ENCODE measurements at places on chromosomes 16 and 17.

DNA sequence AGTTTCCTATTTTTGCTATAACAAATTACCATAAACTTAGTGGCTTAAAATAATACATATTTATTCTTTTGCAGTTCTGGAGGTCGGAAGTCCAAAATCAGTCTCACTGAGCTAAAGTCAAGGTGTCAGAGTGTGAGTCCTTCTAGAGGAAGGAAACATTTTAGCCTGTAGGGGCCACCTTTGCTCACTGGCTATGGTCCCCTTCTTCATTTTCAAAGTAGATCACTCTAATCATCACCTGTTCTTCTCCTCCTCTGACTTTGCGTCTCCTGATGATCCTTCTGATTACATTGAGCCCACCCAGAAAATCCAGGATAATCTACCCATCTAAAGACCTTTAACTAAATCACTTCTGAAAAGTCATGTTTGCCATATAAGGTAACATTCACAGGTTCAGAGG, 534.4 kb upstream of the SALL1 start:
- no peaks in the 10 kb centered on the region for H3K27me3 ChIP-seq
- no peak overlapping the region for H3K4me3 ChIP-seq
- no peak overlapping the region for H3K27ac ChIP-seq

DNA sequence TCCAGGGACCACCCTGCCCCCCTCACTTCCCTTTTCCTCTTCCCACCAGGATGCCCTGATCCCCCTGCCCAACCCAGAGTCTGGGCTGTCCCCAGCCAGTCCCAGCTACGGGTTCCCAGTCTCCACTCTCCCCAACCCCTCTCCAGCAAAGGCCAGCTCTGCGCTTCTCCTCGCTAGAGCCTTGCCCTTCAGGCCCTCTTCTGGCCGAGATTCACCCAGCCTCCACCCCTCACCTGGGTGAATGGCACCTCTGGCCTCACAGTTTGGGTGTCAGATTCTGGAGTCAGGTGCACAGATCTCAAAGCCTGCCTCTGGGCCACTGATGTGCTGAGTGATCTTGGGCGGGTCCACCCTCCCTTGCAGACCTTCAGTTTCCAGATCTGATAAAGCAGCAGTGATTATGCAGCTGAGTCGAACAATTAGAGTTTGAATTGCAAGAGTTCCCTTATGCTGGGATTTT, 185.6 kb upstream of the TNRC6C start:
- peak overlapping the region; percentile 48 for H3K4me3 ChIP-seq
- H3K27me3 ChIP-seq: no peaks in the 10 kb centered on the region
- H3K4me1 ChIP-seq: peaks cover 16% of the 10 kb centered on the region
- no peak for DNase-seq

DNA sequence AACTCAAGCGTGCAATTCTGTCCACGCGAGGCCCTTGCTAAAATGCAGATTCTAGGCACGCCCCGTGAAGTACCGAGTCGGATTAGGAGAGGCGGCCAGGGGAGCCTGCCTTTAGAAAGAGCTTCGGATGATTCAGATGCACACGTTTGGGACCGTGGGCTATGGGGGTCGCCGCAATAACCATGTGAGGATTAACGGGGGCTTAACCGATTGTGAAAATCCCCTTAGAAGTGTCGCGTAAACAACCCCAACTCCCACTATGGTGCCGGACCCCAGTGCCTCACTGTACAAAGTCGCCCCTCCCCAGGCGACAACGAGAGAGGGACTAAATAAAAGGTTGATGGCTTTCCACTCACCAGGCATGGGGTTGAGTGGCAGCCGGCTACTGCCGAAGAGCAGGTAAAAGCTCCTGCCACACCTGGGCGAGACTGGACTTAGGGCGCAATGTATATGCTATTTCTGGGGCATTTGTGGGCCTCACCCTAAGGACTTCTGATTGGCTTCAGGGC, 635 bp upstream of the SP2 start:
- peak overlapping the region; percentile 90 for H3K4me3 ChIP-seq
- peak overlapping the region; percentile 98 for H3K27ac ChIP-seq
- peaks cover 22% of the 10 kb centered on the region for H3K36me3 ChIP-seq
- H3K4me1 ChIP-seq: peaks cover 42% of the 10 kb centered on the region
- DNase-seq: no peak

- no peak overlapping the region for H3K4me3 ChIP-seq
- no peak overlapping the region for H3K27ac ChIP-seq
- no peak for DNase-seq
- no peaks in the 10 kb centered on the region for H3K4me1 ChIP-seq
- peaks cover 17% of the 10 kb centered on the region for H3K27me3 ChIP-seq
These were observed 73.3 kb downstream of the IRX5 start for GRCh38 chr16:55003916-55004315.

DNA sequence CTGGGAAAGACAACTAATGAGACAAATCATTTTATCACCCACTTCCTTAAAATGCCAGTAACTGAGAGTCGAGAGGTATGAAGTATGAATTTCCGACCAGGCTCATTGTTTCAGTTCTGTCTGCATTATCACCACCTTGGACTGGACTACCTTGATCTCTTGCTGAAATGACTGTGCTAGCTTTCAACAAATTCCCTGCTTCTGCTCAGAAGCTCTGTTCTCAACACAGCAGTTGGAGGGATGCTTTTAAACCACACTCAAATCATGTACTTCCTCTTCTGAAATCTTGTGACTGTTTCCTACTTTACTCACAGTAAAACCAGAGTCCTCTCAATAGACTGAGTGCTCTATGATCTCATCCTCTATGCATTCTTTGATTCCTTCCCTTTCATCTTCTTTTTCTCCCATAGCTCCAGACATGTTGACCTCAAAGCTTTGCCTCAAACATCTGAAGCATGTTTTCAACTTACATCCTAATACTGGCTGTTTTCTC, 195.8 kb downstream of the KCNJ2 start:
- H3K4me3 ChIP-seq: no peak overlapping the region
- H3K4me1 ChIP-seq: no peaks in the 10 kb centered on the region
- H3K27ac ChIP-seq: no peak overlapping the region
- no peaks in the 10 kb centered on the region for H3K36me3 ChIP-seq
- no peak for DNase-seq
- no peaks in the 10 kb centered on the region for H3K27me3 ChIP-seq

DNA sequence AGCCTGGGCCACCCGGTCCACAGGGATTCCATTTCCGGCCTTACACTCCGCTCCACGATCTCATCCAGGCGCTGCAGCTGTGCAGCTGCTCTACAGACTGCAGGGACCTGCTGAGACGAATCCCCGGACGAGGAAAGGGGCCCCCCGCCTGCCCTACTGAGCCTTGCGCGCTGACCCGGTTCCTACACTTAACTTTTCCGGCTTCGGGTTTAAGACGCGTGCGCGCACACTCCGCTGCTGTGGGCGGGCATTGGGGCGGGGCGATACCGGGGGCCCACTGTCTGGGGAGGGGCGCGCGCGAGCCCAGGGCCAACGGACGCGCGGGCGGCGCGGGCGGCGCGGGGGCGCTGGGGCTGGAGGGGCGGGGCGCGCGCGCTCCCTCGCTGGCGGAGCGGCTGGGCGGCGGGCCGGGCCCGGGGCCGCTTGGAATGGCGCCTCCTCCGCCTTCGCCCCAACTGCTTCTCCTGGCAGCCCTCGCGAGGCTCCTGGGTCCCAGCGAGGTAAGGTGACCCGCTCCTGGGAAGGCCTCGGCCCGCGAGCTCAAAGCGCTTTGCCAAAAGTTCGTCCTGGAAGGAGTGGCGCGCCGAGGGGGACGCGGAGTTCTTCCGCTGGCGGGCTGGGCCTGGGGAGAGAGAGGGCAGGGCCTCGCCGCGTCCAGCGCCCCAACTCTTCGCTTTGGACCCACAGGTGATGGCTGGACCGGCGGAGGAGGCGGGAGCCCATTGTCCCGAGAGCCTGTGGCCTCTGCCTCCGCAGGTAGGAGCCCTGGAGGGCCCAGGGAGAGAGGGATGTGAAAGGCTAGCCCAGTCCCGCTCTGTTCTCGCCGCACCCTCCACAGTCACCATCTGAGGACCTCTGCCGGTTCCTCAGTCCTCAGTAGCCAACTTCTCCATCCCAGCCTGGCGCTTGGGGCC, at the start of gene TP53I13:
Gene TP53I13, plus strand, starts transcription at position 371 of the 914 bp plus-strand sequence. Its CDS starts 58 bp downstream, at position 429.
- H3K27ac ChIP-seq: peak within 1 kb of the TSS; percentile 93
- H3K4me1 ChIP-seq: peaks cover 37% of the 10 kb centered on the region
- peaks cover 15% of the 10 kb centered on the region for H3K36me3 ChIP-seq
- peak within 1 kb of the TSS; percentile 97 for H3K4me3 ChIP-seq
- peak; percentile 54 for DNase-seq

DNA sequence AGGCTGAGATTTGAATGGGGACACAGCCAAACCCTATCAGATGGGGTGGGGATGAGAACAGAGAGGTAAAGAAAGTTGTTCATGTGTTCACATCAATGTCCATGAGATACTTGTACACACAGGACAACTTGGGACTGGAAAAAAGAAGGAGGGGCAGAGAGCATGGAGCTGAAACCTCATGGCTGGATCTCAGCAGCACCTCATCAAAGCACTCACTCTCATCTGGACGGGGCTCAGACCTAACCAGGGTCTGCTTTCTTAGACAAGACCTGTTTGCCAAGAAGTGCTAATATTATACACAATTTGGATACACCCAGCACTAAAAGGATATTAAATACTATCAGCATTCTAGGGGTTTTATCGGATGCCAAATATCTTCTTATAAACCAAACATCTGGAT, 399.8 kb downstream of the SLC39A11 start:
- DNase-seq: no peak
- H3K4me1 ChIP-seq: no peaks in the 10 kb centered on the region
- H3K27me3 ChIP-seq: no peaks in the 10 kb centered on the region
- no peak overlapping the region for H3K27ac ChIP-seq
- no peak overlapping the region for H3K4me3 ChIP-seq

DNA sequence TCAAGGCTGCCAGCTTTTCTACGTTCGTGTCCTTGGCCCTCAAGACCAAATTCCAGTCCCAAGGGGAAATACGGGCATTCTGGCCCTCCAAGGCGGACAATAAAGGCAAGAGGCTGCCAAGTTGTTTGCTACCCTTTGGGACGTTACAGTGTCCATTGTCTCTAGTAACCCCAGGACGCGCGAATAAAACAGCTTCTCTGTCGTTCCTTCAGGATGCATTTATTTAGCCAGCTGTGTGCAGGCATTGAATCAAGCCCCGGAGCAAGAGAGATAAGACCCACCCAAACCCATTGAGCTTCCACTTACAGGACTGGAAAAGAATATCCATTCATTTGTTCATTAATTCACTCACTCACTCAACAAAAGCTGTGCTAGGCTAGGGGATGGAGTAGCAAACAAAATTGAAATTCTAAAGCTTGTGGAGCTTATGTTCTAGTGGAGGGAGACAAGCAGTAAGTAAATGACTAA, 656 bp downstream of the MRPL58 start:
- H3K4me3 ChIP-seq: peak overlapping the region; percentile 90
- DNase-seq: no peak
- no peaks in the 10 kb centered on the region for H3K27me3 ChIP-seq
- H3K4me1 ChIP-seq: peaks cover 31% of the 10 kb centered on the region

GRCh38 chr17:44977065-44977464, 9.0 kb upstream of the C1QL1 start:
- no peak for DNase-seq
- H3K36me3 ChIP-seq: no peaks in the 10 kb centered on the region
- H3K27ac ChIP-seq: no peak overlapping the region

- peaks cover 63% of the 10 kb centered on the region for H3K4me1 ChIP-seq
- no peaks in the 10 kb centered on the region for H3K27me3 ChIP-seq
- peaks cover 13% of the 10 kb centered on the region for H3K36me3 ChIP-seq
These were observed 4.6 kb downstream of the CIITA start for GRCh38 chr16:10881479-10882030.

DNA sequence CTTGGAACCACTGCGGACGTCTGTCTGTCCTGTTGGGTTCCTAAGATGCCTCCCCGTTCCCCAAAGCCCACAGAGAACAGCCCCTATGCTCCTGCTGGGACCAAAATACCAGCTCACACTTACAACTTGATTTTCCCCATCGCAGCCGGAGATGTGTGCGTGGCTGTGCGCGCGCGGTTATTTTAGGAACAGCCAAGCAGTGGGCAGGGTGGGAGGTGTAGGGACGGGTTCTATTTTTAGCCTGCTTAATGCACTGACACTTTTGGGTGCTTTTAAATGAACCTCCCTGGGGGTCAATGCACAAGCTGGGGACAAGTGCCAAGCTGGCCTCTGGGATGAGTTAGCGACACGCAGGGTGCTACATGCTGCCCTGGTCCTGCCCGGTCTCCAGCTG, 74.1 kb downstream of the KLHDC4 start:
- H3K4me1 ChIP-seq: peaks cover 5% of the 10 kb centered on the region
- no peak overlapping the region for H3K4me3 ChIP-seq
- DNase-seq: no peak
- H3K27ac ChIP-seq: no peak overlapping the region
- H3K36me3 ChIP-seq: peaks cover 13% of the 10 kb centered on the region

DNA sequence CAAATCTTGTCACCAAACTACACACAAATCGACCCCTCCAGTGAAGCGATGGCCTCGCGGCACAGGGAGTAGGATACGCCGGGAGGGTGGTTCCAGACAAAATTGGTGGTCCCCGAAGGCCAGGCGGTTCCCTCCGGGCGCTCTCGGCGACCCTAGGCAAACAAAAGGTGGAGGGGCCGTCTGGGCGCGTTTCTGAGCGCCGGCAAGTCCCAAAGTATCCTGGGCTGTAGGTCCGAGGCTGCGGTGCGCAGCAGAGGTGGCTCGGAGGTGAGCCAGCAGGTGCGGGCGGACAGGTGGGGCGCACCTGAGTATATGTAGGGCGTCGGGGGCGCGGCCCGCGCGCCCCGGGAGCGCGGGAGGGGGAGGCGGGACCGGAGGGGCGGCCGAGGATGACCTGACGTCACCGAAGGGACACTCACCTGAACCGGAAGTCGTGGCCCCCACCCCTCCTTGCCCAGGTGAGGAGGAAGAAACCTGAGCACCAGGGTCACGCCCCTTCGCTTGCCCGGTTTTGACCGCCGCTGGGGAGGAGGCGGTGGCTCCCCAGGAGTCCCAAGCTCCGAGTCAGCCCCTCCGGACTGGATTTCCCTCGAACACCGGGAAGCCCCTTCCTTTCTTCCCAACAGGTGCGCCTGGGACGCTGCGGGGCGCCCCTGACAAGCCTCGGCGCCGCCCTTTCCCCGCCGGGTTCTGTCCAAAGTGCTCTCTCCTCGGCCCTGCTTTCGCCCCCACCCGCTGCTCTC, at the start of gene CLDN7:
Gene CLDN7, minus strand, starts transcription at position 287 of the 743 bp plus-strand sequence. CDS start 435 bp downstream, outside the sequence.
- H3K4me3 ChIP-seq: peak within 1 kb of the TSS; percentile 77
- H3K27me3 ChIP-seq: peaks cover 34% of the 10 kb centered on the region

DNA sequence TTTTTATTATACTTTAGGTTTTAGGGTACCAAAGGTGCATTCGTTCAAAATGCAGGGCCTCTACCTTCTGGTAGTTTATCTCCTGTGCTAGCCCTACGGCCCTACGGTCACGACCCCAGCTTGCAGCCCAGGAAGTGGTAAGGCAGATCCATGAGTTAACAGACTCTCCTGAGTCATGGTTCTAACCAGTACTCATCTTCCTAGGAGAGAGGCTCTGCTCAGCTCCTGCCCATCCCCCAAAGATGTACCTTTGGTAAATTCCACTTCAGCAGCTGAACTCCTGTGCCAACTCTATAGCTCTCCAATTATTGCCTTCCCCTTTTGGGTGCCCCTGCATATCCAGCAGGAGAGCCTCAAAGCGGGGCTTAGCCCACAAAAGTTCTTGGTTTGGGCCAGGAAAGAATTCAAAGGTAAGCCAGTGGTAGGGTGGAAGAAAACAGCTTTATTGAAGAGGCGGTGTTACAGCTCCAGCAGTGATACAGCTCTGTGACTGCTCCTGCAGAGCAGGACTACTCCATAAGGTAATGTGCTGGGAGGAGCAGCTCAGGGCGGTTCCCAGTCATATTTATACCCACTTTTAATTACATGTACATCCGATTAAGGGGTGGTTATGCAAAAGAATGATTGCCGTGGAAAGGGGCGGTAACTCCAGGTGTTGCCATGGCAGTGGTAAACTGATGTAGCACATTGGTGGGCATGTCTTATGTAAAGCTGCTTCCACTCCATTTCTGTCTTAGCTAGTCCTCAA, 241.4 kb downstream of the PMP22 start:
- peaks cover 21% of the 10 kb centered on the region for H3K27me3 ChIP-seq
- H3K36me3 ChIP-seq: no peaks in the 10 kb centered on the region
- H3K4me1 ChIP-seq: no peaks in the 10 kb centered on the region
- H3K4me3 ChIP-seq: no peak overlapping the region
- H3K27ac ChIP-seq: no peak overlapping the region

Data from central memory CD8-positive, alpha-beta T cell (primary cell).